ENCODE measurements at places on chromosomes 12 and 14.

GRCh38 chr12:23356927-23357708 is 592.4 kb downstream of the SOX5 start:
- no peak for DNase-seq

GRCh38 chr12:92898755-92899154 is 30.3 kb downstream of the EEA1 start:
- DNase-seq = no peak

DNA sequence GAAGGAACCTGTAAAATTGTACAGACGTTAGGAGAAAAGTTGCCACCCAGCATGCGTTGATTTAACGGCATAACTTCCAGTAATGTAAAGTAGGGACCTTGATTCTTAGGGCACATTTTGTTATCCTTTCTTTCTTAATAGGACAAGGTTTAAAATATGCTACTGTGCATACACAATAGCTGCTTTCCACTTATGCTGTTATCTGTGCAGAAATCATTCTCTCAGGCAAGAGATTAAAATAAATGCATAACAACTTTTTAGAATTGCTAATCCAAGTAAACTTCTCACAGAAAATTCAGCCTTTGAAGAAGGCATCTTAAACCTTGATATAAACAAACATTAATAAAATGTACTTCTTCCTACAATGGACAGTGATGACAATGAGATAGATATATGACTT is 16.0 kb upstream of the PTCSC3 start:
- DNase-seq = no peak

DNA sequence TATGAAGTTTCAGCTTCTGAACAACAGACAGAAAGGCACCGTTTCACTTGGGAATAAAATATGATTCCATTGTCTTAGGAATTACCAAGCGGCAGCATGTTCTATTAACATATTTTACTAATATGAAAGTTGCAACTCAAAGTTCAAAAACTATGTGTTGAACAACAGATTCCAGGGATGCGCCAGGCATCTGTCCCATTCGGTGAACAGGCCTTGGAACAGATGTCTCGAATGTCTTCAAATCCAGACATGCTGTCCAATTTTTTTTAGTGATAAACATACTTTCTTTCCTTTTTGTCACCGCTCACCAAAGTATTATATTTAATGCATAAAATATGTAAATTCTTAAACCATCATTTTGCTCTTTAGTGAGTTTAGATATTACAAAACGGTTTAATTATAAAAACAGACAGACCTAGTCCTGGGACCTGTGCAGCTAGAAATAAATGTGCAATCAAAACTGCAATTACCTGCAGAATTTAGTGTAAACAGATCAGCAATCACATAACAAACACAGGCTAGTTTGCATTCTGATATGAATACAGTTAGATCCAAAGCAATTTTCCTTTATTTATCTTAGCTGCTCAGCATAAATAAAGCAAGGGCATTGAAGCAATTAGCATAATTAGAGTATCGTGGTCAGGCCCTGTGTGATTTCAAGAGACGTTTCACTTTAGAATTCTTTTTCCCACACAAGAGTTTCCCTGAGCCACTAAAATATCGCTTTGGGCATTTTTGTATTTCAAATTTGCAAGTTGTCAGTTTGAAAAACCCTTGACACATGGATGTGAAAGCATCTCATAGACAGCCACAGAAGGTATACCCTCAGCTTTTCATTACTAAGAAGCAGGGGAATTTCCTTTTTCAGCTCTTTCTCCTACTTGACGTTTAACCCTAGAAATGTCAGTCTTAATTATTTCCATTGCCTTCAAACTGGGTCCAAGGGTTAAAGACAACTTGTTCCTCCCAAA is 420.8 kb downstream of the EGLN3 start:
- no peak for DNase-seq

- no peak for DNase-seq
Observed at GRCh38 chr12:76595056-76595455, 35.5 kb upstream of the OSBPL8 start.

DNA sequence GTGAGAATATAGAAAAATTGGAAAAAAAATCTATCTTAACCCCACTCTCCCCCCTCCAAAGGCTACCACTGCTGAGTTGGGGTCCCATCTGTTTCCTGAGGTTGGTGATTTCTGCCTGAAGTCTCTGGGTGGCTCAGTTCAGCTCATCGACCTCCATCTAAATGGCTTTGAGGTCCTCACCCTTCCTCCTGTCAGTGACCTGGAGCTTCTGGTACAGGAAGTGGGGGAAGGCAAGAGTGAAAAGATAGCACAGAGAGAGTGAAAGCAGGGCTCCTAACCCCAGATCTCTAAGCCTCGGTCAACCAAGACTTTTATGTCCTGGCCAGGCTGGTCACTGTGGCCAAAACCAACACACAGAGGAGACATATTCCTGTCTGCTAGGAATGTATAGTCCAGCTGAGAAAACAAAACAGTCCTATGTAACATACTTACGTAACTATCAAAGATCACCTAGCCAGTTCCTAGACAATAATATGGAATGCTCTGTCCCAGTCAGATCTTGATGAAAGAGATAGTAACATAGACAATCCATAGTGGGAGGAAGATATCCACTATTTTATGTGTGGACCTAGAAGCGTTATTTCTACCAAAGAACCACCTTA is 12.3 kb upstream of the KRT73 start:
- no peak for DNase-seq

- no peak for DNase-seq
Observed at GRCh38 chr12:95996034-95996658, at the start of gene HAL. TSS of gene HAL (minus strand) at chr12:95996344. CDS start at chr12:95995910, 434 bp downstream.

GRCh38 chr12:8499616-8500015 is 13.7 kb upstream of the CLEC4D start:
- DNase-seq = no peak

DNA sequence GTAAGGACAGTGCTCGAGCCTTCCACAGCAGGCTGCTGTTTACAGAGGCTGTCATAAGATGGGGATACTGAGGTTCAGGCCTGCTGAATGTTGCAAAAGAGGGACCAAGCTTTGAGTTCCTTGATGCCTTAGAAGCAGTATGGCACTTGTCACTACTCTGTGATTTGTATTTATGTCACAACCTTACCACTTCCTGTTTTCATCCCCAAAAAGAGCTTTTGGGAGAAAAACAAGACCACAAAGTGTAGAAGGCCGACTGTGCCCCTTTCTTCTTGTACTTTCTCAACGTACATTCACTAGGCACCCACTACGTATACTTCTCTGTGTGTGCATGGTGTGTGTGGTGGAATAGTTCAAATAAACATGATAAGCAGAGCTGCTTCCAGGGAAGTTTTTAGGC is 90.1 kb downstream of the DRAM1 start:
- DNase-seq = no peak

- no peak for DNase-seq
Observed at GRCh38 chr12:47082283-47082682, 2.5 kb upstream of the AMIGO2 start.

GRCh38 chr14:101065246-101065645 is 161.7 kb upstream of the RTL1 start:
- no peak for DNase-seq

- DNase-seq = no peak
Observed at GRCh38 chr14:28406196-28406595, 360.4 kb upstream of the FOXG1 start.

DNA sequence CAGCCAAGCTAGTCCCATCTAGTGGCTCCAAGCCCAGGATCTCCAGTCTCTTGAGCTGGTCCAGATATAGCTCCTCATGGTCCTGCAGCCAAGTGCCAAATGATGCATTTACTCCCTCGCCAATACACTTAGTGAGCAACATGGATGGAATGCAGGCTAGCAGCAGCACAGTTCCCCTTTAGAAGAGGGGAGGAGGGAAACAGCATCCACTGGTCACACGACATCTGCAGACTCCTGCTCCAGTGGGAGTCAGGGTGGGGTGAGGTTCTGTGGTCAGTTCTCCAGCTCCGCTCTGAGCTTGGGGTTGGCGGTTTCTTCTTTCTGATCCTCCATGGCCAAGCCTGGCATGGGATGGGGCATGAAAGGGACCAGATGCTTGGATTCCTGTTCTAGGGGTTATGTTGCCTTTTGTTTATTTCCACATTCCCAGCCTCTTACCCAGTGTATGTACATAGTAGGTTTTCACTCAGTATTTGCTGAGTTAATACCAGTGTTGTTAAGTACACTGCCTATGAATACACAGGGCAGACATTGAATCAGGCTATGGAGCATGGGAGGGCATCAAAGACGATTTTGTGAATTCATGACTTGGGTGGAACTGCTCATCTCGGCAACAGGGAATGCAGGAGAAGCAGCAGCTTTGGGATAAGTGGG is 57.3 kb downstream of the GALNT16 start:
- no peak for DNase-seq

DNA sequence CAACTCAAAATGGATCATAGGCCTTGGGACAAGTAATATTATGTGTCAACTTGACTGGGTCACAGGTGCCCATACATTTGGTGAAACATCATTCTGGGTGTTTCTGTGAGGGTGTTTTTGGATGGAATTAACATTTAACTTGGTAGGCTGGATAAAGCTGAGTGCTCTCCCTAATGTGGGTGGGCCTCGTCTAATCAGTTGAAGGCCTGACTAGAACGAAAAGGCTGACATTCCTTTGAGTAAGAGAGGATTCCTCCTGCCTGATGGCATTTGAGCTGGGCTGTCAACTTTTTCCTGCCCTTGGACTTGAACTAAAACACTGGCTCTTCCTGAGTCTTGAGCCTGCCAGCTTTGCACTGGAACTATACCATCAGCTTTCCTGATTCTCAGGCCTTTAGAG is 93.4 kb upstream of the ESRRB start:
- DNase-seq = no peak

DNA sequence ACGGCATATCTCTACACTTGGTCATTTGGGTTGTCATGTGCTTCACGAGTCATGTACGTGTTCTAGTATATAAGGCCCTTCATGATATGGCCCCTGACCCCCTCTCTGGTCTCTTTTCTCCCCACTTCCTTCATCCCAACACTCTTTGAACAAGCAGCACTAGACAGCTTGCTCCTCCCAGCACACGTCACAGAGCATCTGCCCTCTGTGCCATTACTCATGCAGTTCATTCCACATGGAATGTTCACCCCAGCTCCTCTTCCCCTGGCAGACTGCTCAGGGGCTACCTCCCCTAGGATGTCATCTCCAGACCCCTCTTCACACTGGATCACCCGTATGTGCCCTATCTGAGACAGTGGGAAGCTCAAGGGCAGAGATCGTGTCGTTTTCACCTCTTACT is 14.1 kb upstream of the LRP1-AS start:
- no peak for DNase-seq

DNA sequence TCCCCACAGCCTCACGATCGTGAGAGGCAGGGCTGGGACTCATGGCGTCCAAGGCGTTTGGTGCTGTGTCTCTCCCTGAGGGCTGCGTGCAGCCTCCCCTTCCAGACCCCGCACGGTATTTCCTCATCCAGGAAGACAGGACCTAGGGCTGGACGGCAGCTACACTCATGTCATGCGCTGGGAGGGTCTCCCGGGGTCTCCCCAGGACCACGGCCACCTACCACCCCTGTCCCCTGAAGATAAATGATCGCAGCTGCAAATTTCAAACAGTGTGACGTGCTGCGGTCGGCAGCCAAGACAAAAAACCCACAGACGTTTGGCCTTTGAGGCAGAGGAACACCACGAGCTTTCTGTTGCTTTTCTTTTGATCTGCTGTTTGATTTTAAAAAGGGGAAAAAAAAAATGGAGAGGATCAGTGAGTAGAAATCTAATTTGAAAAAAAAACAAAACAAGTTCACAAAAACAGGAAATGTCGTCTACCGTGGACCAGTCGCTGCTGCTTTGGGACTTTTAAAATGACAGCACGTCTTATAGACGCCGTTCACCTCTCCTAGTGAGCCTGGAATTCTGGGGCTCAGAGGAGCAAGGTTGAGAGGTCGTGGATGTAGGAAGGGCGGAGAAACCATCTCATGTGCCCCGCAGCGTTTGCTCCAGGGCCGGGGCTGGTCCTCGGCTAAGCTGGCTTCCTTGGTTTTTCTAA is 237.6 kb downstream of the SLC41A2 start:
- DNase-seq = peak; percentile 48

DNA sequence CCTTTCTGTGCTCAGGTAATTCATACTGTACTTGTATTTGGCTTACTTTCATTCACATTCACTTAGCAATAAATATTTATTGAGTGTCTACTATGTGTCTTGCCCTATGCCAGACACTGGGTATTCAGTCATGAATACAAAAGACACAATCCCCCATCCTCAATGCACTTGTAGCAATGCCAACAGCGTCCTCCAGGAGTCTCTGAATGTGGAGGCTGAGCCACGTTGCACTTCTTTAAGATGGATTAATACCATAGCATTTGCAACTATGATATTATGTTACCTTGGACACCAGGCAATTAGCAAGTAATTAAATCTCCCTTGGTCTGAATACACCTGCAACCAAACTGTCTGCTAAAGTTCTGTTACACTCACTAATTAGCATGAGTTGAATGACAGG is 58.8 kb downstream of the OTX2 start:
- no peak for DNase-seq

DNA sequence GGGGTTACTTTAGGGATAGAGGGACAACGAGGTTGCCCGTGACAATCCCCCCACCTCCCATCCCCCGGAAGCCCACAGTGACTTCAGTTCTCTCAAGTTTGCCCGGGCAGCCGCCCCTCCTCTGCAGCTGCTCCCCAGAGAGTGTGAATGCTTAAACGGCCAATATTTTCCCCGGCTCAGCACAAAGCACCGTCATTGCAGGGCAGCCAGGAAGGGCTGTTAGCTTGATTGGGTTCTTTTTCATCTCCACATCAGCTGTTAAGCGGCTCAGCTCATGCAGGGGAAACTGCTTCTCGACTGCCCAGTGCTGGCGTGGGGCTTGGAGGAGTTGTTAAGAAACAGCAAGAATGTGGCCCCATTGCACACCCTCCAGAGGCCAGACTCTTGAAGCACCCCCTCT is 120.5 kb upstream of the NCOR2 start:
- DNase-seq = no peak

GRCh38 chr12:25590011-25590721 is 37.1 kb upstream of the LMNTD1 start:
- peak; percentile 35 for DNase-seq

- no peak for DNase-seq
Observed at GRCh38 chr14:77276295-77276935, 5.4 kb upstream of the NGB start.

- no peak for DNase-seq
Observed at GRCh38 chr14:70692210-70692609, 50.5 kb downstream of the TTC9 start.

Measured in stimulated activated CD4-positive, alpha-beta T cell treated with anti-CD3 and anti-CD28 coated beads, Interleukin-4, amount 100 ng/mL, for 1 hour (primary cell).